ENCODE measurements at places on chromosomes 12 and 14. TPM values are rescaled to one million over a fixed set of nuclear protein-coding genes. Genes with fewer than 3 reads are reported as not detected.

MYH6 gene
- not detected for total RNA-seq

TTC6 gene
- not detected for total RNA-seq

TPPP2 gene
- total RNA-seq = not detected

CEBPE gene
- not detected for total RNA-seq

CATSPERB gene
- total RNA-seq = 0.21 TPM

SRRM4 gene
- total RNA-seq = not detected

NFE2 gene
- 0.27 TPM for total RNA-seq

GLIPR1L1 gene
- total RNA-seq = not detected

LRP1 gene
- 1.0 TPM for total RNA-seq

RPL10L gene
- not detected for total RNA-seq

FIGNL2 gene
- 0.58 TPM for total RNA-seq

SELPLG gene
- 16.8 TPM for total RNA-seq

TAOK3 gene
- 46.5 TPM for total RNA-seq

IQSEC3 gene
- 0.82 TPM for total RNA-seq

RAP1B gene
- 172 TPM for total RNA-seq

CCER1 gene
- not detected for total RNA-seq

Measured in activated T-cell treated with anti-CD3 and anti-CD28 coated beads, Interleukin-2, amount 50 U/mL, for 4 hours (primary cell).